AG09309 (cell line): ENCODE measurements at places on chromosomes 1 and 21.
A peak's percentile ranks its signal among the peaks of the same experiment; 100 is the strongest.

DNA sequence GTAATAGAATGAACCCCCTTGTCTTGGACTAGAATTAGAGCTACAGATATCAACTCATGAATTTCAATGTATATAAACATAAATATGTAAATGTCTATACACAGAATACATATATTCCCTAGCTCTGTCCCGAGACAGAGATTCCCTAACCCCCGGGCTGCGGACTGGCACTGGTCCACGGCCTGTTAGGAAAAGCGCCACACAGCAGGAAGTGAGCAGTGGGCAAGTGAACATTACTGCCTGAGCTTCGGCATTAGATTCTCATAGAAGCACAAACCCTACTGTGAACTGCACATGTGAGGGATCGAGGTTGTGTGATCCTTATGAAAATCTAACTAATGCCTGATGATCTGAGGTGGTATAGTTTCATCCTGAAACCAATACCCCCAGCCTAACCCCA lies 51.2 kb downstream of the PIK3R3 start:
- no peak for DNase-seq

DNA sequence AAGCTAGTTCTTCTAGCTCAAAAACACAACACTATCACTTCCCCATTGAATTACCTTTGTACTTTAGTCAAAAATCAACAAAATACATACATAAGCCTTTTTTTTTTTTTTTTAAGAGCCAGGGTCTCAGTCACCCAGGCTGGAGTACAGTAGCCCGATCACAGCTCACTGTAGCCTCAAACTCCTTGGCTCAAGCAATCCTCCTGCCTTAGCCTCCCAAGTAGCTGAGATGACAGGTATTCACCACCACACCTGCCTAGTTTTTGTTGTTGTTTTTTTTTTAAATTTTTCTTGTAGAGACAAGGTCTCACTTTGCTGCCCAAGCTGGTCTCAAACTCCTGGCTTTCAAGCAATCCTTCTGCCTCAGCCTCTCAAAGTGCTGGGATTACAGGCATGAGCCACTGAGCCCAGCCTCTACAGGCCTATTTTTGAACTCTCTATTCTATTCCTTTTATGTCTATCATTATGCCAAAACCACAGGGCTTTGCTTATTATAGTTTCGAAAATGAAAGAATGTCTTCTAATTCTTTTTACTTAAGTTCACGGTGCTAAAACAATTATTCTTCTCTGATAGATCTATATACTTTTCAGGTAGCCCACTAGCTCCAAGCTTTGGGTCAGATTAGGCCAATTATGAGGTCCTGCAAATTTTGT lies 29.6 kb downstream of the GPBP1L1 start:
- no peak for DNase-seq

GRCh38 chr1:225156254-225156653 lies 226.8 kb downstream of the DNAH14 start:
- DNase-seq, result no peak

- no peak for DNase-seq
Measured at GRCh38 chr1:86062453-86062852, 94.1 kb downstream of the COL24A1 start.

DNA sequence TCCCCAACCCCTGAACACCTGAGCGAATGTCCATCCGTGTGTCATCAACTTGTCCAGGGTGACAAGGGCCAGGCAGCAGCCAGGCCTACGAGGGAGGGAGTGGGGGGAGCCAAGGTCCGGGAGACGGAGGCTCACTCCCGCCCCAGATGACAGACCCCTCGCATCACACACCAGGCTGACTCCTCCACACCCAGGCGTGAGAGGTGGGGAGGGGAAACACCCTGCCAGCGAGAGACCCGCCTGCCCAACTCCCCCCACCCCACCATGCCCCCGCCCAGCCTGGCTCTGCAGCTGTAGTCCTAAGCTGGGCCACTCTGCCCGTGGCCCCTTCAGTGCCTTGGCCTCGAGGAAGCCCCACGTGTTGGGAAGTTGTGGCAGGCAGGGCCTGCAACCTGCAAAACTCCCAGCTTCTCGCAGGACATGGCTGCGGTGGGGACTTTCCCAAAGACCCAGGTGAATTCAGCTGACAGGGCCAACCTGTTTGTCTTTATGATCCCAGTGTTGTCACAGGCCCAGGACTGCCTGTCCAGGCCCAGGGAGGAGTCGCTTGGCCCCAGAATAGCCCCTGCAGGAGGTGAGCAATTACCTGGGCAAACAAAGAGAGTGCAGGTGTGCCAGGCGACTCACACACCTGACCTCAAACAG lies 62.9 kb downstream of the RIPK4 start:
- DNase-seq, result no peak

- DNase-seq, result no peak
Measured at GRCh38 chr21:38843806-38844503, 38.2 kb downstream of the ETS2 start.

- DNase-seq, result no peak
Measured at GRCh38 chr1:26200413-26200812, 10.0 kb downstream of the CATSPER4 start.

GRCh38 chr1:8077120-8077573 lies 51.0 kb upstream of the ERRFI1 start:
- peak; percentile 74 for DNase-seq

- DNase-seq, result no peak
Measured at GRCh38 chr1:185474440-185475149, 157.6 kb upstream of the IVNS1ABP start.

- no peak for DNase-seq
Measured at GRCh38 chr1:56135069-56135863, 444.1 kb downstream of the PLPP3 start.

DNA sequence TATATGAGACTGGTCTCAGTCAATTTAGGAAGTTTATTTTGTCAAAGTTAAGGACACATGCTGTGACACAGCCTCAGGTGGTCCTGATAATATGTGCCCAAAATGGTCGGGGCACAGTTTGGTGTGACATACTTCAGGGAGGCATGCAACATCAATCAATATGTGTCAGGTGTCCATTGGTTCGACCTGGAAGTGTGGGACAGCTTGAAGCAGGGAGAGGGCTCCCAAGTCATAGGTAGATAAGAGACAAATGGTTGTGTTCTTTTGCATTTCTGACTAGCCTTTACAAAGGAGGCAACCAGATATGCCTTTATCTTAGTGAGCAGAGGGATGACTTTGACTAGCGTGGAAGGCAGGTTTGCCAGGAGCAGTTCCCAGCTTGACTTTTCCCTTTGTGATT lies 4.5 kb upstream of the ERVH48-1 start:
- no peak for DNase-seq

DNA sequence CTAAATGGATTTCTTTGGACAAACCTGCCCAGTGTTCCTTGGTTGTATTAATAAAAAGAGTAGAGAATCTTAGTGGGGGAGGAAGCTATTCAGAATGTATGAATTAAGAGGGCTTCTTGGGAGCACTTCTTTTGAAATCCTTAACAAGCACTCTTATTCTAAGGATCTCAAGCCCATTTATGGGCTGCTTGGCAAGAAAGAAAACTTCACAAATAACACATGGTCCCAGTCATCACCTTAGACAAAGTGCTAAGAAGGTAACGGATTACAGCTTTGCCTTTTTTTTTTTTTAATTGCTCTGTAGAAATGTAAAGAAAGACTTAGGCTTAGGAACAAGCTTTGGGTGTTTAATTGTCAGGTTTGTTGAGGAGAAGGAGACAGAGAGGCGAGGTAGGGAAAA lies 76.6 kb upstream of the IPO9 start:
- DNase-seq, result no peak

GRCh38 chr21:38506661-38507281 lies 8.5 kb upstream of the ERG start:
- DNase-seq, result no peak

DNA sequence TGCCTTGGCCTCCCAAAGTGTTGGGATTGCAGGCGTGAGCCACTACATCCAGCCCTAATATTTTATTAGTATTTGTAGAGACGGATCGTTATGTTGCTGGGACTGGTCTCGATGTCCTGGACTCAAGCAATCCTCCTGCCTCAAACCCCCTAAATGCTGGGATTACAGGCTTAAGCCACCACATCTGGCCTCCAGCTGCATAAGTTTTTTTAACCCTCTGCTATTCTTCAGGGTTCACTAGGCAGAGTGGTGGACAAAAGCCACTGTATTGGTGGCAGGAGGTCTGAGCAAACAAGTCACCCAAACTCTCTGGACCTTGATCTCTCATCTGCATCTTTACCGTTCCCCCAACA lies 10.1 kb upstream of the CLIC4 start:
- DNase-seq, result no peak

DNA sequence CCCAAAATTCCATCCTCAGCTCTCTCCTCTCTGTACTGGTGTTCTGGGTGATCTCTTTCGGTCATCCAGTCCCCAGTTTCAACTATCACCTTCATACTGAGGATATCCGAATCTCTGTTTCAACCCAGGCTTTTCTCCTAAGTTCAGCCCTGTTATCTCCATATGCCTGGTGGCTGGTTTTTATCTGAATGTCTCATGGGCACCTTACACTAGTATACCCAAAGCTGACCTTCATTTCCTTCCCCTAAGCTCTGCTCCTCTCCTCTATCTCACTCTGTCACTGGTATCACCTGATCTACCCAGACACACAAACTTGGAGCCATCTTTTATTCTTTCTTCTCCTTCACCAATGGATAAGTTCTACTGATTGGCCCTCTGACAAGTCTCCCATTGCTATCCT lies 53.0 kb downstream of the LRRC71 start:
- no peak for DNase-seq

GRCh38 chr1:51175278-51175677 lies 60.8 kb upstream of the RNF11 start:
- no peak for DNase-seq

GRCh38 chr1:972726-973458 lies 6.6 kb downstream of the PLEKHN1 start:
- DNase-seq, result no peak

DNA sequence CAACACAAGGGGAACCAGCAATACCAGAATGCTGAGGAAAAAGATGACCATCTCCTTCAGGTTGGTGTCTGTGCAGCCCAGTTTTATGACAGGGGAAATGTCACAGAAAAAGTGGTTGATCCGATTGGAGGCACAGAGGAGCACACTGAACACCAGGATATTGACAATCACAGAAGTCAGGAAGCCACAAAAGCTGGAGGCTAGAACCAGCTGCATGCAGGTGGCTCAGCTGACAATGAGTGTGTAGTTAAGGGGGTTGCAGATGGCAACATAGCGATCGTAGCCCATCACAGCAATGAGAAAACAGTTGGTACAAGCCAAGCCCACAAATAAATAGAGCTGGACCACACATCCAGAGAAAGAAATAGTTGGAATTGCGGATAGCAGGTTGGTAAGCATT lies 16.3 kb upstream of the OR10K1 start:
- DNase-seq, result no peak

DNA sequence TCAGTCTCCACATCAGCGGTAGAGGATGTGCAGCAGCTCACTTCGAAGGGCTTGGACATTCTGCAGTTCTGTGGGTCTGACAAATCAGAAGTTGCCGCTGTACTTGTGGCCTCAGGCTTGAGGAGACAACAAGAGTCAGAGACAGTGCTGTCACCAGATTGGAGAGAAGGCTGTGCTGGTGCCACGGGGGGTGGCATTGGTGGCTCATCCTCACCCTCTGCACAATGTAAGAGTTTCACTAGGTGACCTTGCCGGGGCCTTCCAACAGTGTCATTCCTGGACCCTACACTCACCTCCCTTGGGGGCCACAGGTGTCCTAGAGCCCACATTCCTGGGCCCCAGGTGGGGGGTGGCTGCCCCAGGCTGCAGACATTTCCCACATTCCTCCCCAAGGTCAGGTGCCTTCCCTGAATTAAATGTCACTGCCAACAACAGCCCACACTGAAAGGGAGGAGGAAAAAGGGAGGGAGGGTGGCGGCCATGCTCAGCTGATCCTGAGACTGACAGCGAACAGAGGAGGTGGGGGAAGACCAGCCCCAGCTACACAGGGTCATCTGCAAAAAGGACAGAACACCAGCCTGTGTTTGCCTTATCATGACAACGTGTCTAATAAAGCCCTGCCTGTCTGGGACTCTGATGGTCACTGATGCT lies 46.4 kb downstream of the TMCC2 start:
- DNase-seq, result no peak

- DNase-seq, result peak; percentile 89
Measured at GRCh38 chr1:246214708-246215509, 292.2 kb downstream of the SMYD3 start.

GRCh38 chr1:40059338-40059959 lies 18.9 kb downstream of the CAP1 start:
- DNase-seq, result no peak

DNA sequence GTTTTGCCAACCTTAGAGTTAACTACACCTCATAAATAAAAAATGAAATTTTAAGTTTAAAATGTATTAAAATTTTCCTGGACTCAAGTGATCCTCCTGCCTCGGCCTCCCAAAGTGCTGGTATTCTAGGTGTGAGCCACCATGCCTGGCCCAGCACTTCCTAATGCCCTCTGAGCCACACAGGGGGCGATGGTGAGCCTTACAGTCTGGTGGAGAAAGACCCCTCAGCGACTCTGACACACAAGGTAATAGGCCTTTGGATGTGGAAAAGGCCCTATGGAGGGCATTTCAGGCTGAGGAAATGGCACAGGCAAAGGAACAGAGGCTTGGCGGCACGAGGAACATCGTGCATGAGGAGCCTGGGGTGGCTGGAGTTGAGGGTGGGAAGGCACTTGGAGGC lies 6.7 kb downstream of the CITED4 start:
- no peak for DNase-seq

DNA sequence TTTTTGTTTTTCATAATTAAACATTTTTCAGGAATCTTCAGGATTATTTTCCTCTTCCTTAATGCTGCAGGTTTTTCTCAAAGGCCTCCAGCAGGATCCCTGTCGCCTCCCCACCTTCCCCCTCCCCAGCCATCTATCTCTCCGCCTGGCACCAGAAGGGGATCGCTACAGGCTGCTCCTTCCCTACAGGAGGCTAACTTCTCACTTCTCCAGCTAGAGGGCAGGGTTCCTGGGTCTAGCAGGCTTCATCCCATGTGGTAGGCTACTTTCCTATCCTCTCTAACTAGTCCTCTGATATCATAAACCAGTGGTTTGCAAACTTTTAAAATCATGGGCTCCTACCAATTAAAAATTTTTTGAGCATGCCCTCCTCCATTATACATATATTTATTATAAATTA lies 104.1 kb downstream of the KCNN3 start:
- no peak for DNase-seq

DNA sequence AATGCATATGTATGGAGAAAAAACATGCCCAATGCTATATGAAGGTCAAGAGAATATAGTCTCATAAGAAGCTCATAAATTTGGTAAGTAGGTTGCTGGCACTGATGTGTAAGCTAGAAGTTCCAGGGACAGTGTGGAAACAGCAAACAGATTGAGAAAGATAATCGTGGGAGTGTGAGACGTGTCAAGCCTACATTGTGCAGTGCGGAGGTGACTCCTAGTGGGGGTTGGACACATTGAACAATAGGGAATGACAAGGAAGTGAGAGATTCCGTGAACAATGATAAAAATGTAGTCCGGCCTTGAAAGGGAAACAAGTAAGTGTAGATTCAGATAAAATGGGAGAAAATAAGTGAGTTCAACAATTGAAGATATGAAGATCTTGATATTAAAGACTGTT lies 788.4 kb upstream of the PRMT6 start:
- no peak for DNase-seq

- no peak for DNase-seq
Measured at GRCh38 chr1:33120436-33121231, 39.7 kb downstream of the AZIN2 start.
